ENCODE measurements at places on chromosomes 11 and 22. TPM values are rescaled to one million over a fixed set of nuclear protein-coding genes. Genes with fewer than 3 reads are reported as not detected.

- DNase-seq: no peak
These were observed 22.4 kb downstream of the PIWIL3 start for GRCh38 chr22:24752088-24752623.

The CCDC81 gene
- 0.83 TPM for total RNA-seq

The HEPN1 gene
- not detected for total RNA-seq

GRCh38 chr11:81892770-81893635 lies 840.7 kb downstream of the FAM181B start:
- DNase-seq: no peak

The SLC22A6 gene
- total RNA-seq: not detected

Measured in activated CD8-positive, alpha-beta T cell treated with anti-CD3 and anti-CD28 coated beads for 36 hours (primary cell).